ENCODE measurements at places on chromosomes 2 and 18. TPM values are rescaled to one million over a fixed set of nuclear protein-coding genes. Genes with fewer than 3 reads are reported as not detected.

Gene RUFY4
- total RNA-seq = not detected

Gene GAD1
- total RNA-seq = 0.33 TPM

Gene SLC19A3
- total RNA-seq = 0.29 TPM

Gene COL4A3
- 0.17 TPM for total RNA-seq

Gene CELF4
- not detected for total RNA-seq

Gene CENPA
- total RNA-seq = 21.4 TPM

Gene SERPINB7
- total RNA-seq = 0.87 TPM

Gene ATP8B1
- 83.7 TPM for total RNA-seq

Gene TRAF3IP1
- 8.0 TPM for total RNA-seq

Gene ABHD3
- total RNA-seq = 6.5 TPM

Gene SLC9A4
- not detected for total RNA-seq

Gene BCL2
- total RNA-seq = 2.5 TPM
